ENCODE measurements at places on chromosomes 3 and 15.

GRCh38 chr15:101057841-101058407 is 138.8 kb downstream of the LRRK1 start:
- DNase-seq: no peak

GRCh38 chr3:12557473-12558100 is 700 bp downstream of the MKRN2 start:
- no peak for DNase-seq

- DNase-seq: peak; percentile 21
Observed at GRCh38 chr3:11720304-11720898, 76.7 kb upstream of the VGLL4 start.

GRCh38 chr3:166451997-166452396 is 614.8 kb upstream of the BCHE start:
- DNase-seq: no peak

DNA sequence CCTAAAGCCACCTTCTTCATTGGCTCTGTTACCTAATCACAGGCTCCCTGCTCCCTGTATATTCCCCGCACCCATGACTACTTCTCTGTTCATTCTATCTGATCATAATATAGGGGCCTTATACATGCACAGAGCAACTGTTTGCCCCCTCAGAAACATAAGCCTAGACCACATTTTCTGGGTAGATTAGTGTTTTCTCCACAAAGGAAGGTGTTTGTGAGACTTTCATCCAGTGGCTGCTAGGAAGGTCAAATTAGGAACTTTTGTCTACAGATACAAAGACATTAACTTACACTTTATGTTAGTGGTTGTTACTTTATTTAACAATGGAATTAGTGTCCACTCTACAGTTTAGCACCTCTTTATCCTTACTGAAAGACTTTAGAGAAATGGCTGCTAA is 174.9 kb downstream of the GHSR start:
- no peak for DNase-seq

DNA sequence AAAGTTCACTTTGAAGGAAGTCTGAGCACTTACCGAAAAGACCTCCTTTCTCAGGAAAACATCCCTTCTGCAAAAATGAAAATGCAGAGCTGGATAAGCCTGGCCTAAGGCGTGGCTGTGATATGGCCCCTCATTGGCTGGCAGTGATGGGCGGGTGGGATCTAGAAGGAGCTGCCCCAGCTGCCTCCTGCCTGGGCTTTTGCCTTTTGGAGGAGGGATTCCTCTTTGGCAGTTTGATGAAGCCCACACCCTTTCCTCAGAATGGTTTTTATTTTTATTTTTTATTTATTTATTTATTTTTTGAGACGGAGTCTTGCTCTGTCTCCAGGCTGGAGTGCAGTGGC is 4.0 kb upstream of the DZIP1L start:
- no peak for DNase-seq

GRCh38 chr3:197336348-197336747 is 37.9 kb upstream of the DLG1 start:
- DNase-seq: no peak

- DNase-seq: no peak
Observed at GRCh38 chr3:197212290-197212689, 86.1 kb downstream of the DLG1 start.

DNA sequence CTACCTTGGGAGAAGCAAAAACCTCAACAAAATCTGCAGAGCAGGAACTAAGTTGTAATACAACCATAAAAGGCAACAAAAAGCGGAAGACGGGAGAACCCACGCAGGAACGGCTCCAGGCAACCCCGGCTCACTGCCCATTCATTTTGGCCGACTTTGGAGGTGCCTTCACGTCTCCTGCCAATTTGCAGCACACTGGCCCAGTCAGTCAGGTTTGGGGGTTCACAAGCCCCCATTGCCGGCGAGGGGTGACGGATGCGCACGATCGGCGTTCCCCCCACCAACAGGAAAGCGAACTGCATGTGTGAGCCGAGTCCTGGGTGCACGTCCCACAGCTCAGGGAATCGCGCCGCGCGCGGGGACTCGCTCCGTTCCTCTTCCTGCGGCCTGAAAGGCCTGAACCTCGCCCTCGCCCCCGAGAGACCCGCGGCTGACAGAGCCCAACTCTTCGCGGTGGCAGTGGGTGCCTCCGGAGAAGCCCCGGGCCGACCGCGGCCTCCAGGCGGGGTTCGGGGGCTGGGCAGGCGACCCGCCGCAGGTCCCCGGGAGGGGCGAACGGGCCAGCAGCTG is 463 bp downstream of the TERC start:
- peak; percentile 50 for DNase-seq

DNA sequence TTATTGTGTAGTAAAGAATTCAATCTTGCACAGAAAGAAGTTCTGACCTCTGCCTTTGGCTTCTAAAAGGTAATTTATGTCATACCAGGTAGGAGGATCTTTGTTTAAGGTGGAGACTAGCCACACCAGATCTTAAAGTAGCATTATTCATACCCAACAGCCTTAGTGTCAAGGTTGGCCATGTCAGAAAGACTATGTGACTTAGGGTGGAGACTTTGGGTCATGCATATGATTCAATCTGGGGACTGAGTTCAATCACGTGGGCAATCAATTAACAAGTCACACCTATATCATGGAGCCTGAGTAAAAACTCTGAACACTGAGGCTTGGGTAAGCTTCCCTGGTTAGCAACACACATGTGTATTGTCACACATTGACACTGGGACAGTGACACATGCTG is 28.5 kb upstream of the ENTPD3 start:
- no peak for DNase-seq

DNA sequence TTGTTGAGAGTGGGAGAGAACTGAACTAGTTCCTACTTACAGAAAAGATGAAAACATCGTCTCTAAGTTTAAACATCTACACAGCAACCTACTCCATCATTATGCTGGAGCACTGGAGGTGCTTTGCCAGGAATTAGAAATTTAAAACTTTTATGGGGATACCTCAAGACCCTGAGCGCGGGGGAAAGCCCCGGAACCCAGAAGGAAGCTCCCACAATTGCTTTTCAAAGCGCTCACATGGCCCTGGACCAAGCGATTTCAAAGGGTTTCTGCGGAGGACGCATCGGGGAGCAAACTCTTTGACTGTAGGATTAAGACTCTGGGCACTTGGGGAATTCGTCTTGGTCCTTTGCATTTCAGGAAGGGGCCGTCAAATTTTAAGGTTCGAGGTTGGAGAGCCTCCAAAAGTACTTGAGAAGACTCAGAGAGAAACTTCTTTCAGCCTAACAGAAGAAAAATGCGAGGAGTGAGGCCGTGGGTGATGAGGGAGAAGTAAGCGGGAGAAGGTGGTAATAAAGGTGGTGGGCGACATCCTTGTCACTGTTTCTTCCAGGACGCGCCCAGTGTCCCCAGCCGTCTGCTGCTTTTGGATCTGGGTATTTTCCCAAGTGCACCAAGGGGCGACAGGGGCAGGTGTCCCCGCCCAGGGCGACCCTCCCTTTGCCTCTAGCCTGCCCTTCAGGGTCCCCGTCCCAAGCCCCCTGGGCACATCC is 591 bp downstream of the PROK2 start:
- DNase-seq: no peak

DNA sequence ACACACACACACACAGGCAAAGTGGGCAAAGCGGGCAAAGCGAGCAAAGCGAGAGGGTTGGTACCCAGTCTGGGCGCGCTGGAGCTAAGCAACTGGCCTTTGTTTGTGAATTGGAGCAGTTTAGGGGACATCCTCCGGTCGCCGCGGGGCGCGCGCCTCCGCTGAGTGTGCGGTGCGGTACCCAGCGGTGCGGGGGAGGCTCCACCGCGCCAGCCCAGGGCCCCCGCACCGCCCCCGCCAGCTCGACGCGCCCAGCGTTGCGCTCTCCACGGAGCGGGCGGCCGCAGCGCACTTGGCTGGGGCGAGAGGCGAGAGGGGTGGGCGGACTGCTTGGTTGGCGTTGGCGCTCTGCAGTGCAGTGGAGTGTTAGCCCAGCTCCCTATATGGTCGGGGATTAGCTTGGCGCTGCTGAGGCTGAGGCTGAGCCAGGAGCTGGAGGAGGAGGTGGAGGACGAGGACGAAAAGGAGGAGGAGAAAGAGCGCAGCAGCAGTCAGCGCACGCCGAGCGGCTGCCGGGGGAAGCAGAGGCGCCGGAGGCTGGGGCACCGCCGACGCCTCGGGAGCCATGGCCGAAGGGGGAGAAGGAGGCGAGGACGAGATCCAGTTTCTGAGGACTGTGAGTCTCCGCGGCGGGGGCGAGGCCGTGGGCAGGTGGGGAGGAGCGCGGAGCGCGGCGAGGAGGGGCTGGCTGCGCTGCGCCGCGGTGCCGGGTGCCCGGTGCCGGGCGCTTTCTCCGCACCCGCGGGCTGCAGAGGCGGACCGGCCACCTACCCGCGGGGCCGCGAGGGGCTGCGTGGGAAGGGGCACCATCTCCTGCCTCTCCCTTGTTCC is at the start of gene RYR3:
Gene RYR3 (plus strand): TSS at position 487 of the 831 bp plus-strand sequence. CDS start 79 bp downstream, at position 566.
- DNase-seq: peak; percentile 69

DNA sequence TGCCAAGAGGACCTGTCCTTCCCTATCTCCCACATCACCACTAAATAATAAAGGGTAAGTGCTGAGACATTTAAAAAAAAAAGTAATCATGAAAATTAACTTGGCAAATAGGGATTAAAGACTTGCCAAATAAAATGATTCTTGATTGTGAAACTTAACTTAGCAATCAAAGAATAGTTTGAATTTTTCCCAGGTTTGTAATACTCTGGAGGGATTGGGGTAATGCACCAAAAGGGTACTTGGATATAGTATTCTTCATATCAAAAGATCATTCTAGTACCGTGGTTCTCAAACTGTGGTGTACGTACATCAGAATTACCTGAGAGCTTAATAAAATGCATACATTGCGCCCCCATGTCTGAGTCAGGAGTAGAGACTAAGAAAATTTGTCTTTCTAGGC is 28.5 kb downstream of the CALML4 start:
- no peak for DNase-seq

DNA sequence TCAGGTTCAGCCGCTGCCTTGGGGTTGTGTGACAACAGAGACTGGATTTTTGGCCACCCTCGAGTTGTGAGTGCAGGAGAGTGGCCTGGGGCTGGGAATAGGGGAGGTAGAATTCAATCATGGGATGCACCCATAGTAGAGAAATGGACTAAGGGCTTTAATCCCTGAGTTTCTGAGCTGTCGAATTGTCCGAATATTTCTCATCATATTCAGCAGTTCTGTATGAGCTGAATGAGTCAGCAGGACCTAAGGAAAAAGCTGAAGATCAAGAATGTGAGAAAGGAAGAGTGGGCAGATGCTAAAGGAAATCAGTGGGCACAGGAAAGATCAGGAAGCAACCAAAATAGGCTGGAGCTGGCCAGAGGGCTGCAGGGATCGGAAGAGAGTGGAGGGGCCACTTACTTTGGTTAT is 44.4 kb upstream of the SACM1L start:
- no peak for DNase-seq

DNA sequence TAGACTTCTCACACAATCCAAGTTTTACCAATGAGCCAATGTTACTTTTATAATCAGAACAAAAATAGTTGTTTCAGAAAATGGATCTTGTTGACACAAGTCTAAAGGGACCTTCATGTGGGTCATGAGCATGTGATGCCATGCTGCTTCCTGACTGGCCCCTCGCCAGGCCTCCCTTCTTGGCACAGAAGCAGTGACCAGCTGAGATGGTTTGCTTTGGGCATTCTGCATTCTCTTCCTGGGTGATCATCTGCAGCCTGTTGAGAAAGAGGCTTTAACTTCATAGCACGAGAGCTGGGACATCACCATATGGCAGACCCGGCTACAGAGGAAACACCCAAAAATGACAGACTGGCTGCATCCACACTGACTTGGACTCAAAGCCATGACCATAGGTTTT is 45.7 kb downstream of the TGM4 start:
- no peak for DNase-seq

DNA sequence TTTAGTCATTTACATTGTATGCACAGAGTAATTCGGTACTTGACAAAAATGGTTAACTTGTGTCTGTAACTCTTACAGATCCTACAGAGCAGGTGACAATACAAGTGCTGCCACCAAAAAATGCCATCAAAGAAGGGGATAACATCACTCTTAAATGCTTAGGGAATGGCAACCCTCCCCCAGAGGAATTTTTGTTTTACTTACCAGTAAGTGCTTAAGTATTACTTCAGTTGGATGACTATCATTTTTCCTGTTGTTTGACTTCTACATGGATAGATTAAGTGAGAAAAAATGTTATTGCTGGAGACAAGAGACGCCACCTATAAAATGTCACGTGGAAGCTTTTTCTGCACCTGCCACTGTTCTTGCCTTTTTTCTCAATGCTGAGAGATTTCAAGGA is 173.2 kb downstream of the ALCAM start:
- no peak for DNase-seq

DNA sequence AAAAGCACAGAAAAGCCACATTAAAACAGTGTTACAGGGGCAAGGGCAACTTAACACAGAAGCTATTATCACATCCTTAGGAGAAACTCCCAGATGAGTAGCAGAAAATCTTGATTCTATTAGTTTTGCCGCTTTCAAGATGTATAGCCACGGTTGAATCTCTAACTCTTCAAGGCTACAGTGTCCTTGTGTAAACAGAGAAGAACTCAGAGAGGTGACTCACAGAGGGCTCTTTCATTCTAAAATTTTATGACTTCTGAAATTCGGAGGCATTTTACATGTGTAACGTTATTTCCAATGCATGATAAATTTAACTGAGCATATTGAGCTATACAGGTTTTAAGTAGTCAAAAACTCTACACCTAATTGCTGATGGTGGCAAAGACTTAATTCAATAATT is 846.6 kb downstream of the GBE1 start:
- no peak for DNase-seq

DNA sequence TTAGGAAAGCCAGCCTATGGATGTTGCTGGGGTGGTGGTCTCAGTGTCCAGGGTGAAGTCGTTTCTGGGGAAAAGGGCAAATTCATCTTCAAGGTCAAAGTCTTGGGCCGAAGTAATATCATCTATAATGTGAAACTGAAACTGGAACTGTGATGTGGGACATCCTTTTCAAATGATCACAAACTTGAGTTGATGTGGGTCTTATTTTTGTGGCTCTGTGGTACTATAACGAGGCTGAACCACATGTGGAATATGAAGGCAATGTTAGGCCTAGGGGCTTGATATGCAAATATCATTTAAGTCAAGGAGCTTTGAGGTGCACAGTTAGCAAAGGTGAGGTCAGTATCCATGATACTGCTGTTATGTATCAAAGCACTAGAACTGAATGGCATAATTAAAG is 1.5 kb upstream of the CD200R1L start:
- no peak for DNase-seq

DNA sequence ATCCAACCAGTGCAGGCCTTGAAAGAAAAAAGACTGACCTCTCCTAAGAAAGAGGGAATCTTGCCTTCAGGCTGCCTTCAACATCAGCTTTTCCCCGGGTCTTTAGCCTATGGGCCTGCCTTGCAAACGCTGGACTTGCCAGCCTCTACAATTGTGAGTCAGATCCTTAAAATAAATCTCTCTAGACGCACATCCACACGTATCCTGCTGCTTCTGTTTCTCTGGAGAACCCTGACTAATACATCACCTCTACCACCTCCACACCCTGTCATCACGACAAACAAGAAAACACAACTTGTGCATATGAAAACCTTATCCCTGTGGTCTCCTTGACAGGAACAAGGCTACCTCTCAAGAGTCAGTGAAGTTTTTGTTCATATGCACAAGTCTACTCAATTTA is 11.8 kb downstream of the CYFIP1 start:
- no peak for DNase-seq
